Osteoblast (primary cell): ENCODE measurements at places on chromosomes 6 and 20. TPM values are rescaled to one million over a fixed set of nuclear protein-coding genes. Genes with fewer than 3 reads are reported as not detected.

SYCP2 gene
- 0.59 and 1.4 TPM in 2 replicates for total RNA-seq

HAO1 gene
- total RNA-seq: not detected in 2 replicates

CST9 gene
- total RNA-seq: not detected in 2 replicates

RIMS1 gene
- 8.3 and 13.4 TPM in 2 replicates for total RNA-seq

HM13 gene
- 85.8 and 91.1 TPM in 2 replicates for total RNA-seq

SNAP25 gene
- total RNA-seq: 1.8 TPM in 2 replicates

GINM1 gene
- 75.3 and 82.8 TPM in 2 replicates for total RNA-seq

POM121L2 gene
- under 0.01 TPM in 1 of 2 replicates, not detected in the other for total RNA-seq

BTNL2 gene
- total RNA-seq: not detected in 2 replicates

C20orf144 gene
- total RNA-seq: under 0.01 TPM in 2 replicates

CST4 gene
- not detected in 2 replicates for total RNA-seq

TTBK1 gene
- total RNA-seq: under 0.01 TPM in 1 of 2 replicates, not detected in the other

EDN1 gene
- total RNA-seq: 0.88 and 1.4 TPM in 2 replicates

RRAGD gene
- total RNA-seq: 3.3 and 4.7 TPM in 2 replicates

TTK gene
- 4.0 and 4.4 TPM in 2 replicates for total RNA-seq

PROCR gene
- total RNA-seq: 35.9 and 38.0 TPM in 2 replicates

PXDC1 gene
- 144 and 161 TPM in 2 replicates for total RNA-seq

RAB44 gene
- total RNA-seq: under 0.01 and 0.36 TPM in 2 replicates

SLPI gene
- total RNA-seq: 1.4 and 2.1 TPM in 2 replicates

RIN2 gene
- 55.7 and 63.6 TPM in 2 replicates for total RNA-seq

KHDC1L gene
- 0.72 TPM in 1 of 2 replicates, not detected in the other for total RNA-seq

LST1 gene
- total RNA-seq: 0.29 TPM in 1 of 2 replicates, not detected in the other

GNRH2 gene
- total RNA-seq: 0.29 TPM in 1 of 2 replicates, not detected in the other

SMLR1 gene
- total RNA-seq: not detected in 2 replicates

DEFB132 gene
- not detected in 2 replicates for total RNA-seq

GNAS-AS1 gene
- total RNA-seq: 0.72 and 1.5 TPM in 2 replicates

RHAG gene
- not detected in 2 replicates for total RNA-seq

CDSN gene
- not detected in 2 replicates for total RNA-seq

ASIP gene
- total RNA-seq: not detected in 2 replicates

AFG1L gene
- total RNA-seq: 4.0 and 8.0 TPM in 2 replicates

RNF182 gene
- 3.3 and 4.4 TPM in 2 replicates for total RNA-seq
